H1 (cell line): ENCODE measurements at places on chromosomes 1 and 21.

- DNase-seq = no peak
Measured at GRCh38 chr1:154548028-154548427, 10.4 kb downstream of the UBE2Q1 start.

DNA sequence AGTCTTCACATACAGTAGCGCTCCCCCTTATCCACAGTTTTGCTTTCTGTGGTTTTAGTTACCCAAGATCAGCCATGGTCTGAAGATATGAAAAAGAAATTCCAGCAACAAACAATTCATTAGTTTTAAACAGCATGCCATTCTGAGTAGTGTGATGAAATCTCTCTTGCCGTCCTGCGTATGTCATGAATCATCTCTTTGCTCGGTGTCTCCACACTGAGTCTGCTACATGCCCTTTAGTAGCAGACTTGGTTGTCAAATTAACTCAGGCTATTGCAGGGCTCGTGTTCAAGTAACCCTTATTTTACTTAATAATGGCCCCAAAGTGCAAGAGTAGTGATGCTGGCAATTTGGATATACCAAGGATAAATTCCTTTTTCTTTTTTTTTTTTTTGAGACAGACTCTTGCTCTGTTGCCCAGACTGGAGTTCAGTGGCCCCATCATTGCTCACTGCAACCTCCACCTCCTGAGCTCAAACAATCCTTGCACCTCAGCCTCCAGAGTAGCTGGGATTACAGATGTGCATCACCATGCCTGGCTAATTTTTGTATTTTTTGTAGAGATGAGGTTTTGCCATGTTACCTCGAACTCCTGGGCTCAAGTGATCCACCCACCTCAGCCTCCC lies 22.6 kb downstream of the PHACTR4 start:
- no peak for DNase-seq

GRCh38 chr1:213231795-213232231 lies 180.8 kb downstream of the RPS6KC1 start:
- DNase-seq = peak; percentile 71

GRCh38 chr1:109901524-109902145 lies 9.0 kb upstream of the CSF1 start:
- DNase-seq = no peak

- no peak for DNase-seq
Measured at GRCh38 chr1:43312663-43313515, 12.1 kb downstream of the TIE1 start.

GRCh38 chr21:36532769-36533467 lies 53.0 kb upstream of the CLDN14 start:
- no peak for DNase-seq

- no peak for DNase-seq
Measured at GRCh38 chr1:49995734-49996133, 28.0 kb downstream of the AGBL4 start.

DNA sequence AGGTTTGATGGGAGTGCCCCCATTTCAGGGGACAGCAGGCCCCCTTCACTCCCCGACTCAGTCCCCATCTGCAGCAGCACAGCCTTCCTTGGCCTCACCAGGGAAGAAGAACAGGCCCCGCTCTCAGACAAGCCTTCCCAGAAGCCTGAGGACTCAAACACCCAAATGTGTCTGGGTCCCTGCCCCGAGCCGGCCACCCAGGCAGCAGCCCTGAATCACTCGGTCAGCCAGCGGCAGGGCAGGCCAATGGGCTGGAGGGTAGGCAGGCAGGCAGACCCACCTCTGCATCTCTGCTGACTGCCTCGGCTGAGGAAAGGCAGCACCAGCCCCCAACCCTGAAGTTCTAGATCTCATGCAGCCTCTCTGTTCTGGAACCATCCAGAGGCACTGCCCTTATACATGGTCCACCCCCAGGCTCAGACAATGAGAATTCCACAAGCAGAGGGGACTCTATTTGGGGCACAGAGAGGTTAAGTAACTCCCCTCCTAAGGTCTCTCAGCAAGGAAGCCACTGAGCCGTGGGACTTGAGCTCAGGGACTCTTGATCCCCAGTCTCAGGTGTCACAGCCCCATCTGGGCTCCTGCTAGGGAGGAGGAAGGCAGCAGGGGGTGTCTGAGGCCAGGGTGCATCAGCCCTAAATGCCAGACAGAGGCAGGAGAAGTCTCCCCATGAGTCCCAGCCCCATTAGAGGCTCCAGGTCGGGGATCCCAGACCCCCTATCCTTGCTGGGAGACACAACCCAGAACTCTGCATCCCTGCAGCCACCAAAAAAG lies 33.2 kb upstream of the RUNX3 start:
- DNase-seq = no peak

GRCh38 chr1:151135433-151136385 lies 10.7 kb downstream of the SEMA6C start:
- DNase-seq = no peak

DNA sequence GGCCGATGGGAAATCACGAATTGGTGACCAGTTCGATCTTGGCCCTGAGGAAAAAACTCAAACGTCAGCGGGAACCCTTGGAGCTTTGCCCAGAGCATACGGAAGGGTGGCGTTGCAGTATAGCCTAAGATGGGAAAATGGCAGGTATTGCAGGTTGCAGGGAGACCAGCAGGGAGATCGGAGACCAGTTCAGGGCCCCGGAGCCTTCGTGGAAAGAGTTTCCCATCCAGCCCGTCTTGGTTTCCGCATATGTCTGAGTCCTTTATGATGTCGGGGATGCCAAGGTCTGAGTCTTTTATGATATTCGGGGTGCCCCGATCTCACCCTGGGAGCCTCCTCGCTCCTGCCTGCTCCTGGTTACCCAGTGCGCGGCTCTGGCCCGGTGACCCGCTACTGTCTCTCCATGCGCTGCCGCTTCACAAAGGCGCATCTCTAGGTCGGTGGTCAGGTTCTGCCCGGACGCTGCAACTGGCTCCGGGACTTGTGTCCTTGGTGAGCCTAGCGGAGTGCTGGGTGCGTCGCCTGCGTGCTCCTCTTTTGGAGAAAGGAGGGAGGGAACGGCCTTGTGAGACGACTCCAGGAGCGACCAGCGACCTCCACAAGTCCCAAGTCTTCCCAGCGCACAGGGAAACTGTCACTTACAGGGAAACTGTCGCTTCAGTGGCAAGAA lies 94.2 kb downstream of the PRKAB2 start:
- peak; percentile 73 for DNase-seq

DNA sequence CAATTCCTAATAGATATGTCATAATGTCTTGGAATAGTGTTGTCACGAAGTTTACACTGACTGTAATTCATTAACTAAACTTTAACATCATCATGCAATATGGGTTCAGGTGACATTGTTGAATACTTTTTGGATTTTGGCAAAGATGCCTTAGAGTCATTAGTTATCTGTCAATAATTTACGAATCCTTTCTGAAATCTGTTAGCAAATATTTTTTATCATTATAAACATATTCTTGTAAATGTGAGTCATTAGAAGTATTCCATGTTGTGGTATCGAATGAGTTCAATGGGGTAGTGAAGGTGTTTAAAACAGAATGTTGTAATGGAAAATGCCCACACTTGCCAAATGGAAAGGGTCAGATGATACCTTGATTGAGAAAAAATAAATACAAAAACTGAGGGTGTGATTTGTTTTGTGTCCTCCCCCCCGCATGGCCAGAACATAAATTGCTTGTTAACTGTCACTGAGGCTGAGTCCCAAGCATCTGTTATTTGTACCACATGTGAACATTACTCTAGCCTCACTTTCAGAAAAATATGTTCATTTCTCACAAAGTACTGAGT lies 5.2 kb upstream of the NR5A2 start:
- no peak for DNase-seq

- DNase-seq = no peak
Measured at GRCh38 chr1:15280416-15280815, 33.4 kb downstream of the FHAD1 start.

- DNase-seq = no peak
Measured at GRCh38 chr1:206065547-206066145, 12.7 kb downstream of the RHEX start.

DNA sequence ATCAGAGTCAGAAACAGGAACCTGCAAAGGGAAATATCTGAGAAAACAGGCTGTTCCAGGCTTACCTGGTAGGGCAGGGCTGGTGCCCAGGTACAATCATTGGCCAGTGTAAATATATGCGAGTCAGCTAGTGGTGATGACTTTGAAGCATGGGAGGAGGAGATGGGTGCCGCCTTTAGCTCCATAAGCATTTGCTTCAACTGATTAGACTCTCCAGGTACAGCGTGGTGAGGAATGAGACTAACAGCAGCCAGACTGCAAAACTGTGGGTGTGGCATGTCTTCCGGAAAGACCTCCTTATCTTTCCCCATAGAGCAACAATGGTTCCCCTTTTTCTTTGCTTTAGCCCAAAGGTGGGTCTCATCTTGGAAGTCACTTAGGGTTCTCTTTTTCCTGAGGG lies 137.2 kb downstream of the LRIG2 start:
- DNase-seq = no peak

DNA sequence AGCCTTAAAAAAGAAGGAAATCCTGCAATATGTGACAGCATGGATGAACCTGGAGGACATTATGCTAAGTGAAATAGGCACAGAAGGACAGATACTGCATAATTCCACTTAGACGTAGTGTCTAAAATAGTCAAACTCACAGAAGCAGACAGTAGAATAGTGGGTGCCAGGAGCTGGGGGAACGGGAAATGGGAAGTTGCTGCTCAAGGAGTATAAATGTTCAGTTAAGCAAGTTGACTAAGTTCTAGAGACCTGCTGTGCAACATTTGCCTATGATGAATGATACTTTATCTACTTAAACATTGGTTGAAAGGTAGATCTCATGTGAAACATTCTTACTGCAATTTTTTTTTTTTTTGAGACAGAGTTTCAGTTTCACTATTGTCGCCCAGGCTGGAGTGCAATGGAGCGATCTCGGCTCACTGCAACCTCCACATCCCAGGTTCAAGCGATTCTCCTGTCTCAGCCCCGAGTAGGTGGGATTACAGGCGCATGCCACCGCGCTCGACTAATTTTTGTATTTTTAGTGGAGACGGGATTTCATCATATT lies 197.8 kb downstream of the HIVEP3 start:
- DNase-seq = no peak

DNA sequence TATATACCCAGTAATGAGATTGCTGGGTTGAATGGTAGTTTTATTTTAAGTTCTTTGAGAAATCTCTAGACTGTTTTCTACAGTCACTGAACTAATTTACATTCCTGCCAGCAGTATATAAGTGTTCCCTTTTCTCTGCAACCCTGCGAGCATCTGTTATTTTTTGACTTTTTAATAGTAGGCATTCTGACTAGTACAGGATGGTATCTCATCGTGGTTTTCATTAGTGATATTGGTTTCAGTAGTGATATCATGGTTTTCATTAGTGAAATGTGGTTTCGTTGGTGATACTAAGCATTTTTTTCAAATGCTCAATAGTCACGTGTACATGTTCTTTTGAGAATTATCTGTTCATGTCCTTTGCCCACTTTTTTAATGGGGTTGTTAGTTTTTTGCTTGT lies 316.8 kb downstream of the PTBP2 start:
- no peak for DNase-seq

DNA sequence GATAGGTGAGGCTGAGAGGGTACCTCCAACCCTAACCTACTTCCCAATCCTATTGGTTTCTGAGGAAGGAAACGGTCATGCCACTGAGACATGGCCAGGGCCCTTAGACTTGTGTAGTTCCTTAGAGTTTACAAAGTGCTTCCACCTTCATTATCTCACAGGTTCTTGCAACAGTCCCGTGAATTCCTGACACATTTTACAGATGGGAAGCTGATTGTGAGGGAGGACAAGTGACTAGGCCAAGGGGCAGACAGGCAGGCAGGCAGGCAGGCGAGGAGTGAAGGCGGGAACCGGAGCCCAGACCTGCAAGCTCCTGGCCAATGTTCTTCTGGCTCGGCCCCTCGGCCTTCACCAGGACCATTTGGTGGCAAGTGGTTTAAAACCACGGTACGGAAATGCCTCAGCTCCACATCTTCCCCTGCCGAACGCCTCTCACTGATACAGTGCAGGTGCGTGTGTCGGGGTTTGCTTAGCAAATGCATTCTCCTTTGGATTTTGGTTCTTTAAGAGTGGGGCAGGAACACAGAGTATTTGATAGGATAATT lies 45.1 kb downstream of the ZBTB18 start:
- no peak for DNase-seq

- DNase-seq = no peak
Measured at GRCh38 chr21:16406355-16406754, 676.6 kb downstream of the USP25 start.

DNA sequence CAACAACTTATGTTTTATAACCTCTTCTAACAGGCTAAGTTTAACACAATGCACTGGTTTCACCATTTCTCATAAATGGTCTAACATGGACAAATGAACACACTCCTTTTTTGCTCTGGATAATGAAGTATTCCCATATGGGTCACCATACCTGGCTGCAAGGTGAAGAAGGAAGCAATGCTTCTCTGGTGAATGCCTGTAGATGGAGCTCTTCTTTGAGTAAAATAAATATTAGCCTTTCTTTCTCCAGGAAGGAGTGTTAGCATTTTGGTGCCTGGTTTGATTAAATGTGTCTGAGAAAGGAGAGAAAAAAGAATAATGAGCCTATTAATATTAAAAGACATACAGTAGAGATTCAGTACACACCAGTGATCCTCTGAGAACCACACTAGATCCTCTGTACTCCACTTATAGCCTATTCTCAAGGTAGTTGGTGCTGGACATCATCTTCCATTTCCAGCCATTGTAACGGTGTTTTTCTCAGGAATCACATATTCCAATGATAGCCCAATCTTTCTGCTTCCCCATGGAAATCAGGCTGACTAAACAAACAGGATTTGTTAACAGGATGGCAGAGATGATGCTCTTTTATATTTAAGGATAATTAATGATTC lies 17.6 kb downstream of the MTFR1L start:
- no peak for DNase-seq

- peak; percentile 36 for DNase-seq
Measured at GRCh38 chr1:245707941-245708340, 553.2 kb downstream of the KIF26B start.

DNA sequence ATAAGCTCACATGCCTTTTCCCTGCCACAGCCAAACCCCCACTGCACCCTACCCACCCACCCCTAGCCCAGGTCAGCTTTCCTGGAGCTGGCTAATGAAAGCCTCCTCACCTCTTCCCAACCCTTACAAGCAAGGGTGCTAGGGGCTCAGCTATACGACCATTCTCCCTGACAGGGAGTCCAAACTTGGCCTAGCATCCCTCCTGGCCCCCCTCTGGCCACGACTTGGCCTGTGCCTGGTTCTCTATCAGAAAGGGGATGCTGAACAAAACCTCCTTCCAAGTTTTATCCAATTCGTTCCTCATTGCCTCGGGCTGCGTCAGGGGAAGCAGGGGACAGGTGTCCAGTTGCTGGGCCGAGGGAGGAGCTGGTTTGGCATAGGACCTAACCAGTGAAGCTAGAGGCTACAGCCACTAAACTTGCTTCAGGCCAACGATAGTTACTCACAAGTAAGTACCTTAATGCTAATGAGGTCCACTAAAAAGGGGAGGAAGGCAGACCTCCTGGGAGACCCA lies 8.6 kb downstream of the TMEM81 start:
- DNase-seq = no peak

DNA sequence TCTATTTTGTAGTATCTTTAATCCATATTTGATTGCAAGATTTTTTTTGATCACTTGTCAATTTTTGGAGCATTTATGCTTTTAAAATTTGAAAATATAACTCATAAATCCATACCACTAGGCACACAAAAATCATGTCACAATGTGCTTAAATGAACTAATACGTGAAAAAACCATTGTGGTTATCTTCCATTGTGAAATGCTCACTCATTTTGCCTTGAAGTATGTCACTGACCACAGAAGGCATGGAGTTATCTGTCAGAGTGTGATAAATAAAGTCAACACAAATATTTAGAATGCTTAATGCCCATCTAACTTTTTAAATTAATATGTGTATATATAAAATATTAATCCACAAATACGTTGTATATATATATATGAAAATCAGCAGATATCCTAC lies 347.2 kb downstream of the PTPRC start:
- no peak for DNase-seq

- DNase-seq = no peak
Measured at GRCh38 chr1:37755290-37755689, 9.6 kb downstream of the EPHA10 start.
